ENCODE measurements at places on chromosomes 2 and 18. TPM values are rescaled to one million over a fixed set of nuclear protein-coding genes. Genes with fewer than 3 reads are reported as not detected.

GPR45 gene
- not detected for total RNA-seq

SRD5A2 gene
- total RNA-seq: 1.2 TPM

WNT10A gene
- 0.35 TPM for total RNA-seq

HES6 gene
- 6.1 TPM for total RNA-seq

IL36RN gene
- not detected for total RNA-seq

MEIS1 gene
- total RNA-seq: 54.7 TPM

ABCG5 gene
- not detected for total RNA-seq
